MV-4-11 (cell line): ENCODE measurements at places on chromosomes 7 and 10.
A peak's percentile ranks its signal among the peaks of the same experiment; 100 is the strongest.

DNA sequence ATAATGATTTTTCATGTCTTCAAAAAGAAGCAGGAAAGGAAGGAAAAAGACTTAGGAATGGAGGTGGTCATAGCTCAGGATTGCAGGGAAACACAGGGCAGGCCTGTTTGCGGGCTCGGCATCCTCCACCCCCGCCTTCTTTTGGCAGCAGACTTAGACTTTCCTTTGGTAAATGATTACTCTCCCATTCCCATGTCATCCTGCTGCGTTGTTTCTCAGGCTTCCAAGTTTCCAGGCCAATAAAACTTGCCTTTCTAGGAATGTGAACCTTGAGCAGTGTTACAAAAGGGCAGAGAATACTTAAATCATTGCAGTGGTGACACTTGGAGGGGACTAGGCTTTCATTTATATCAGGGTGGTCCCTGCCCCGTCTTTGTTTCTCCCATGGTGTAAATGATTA is 34.0 kb upstream of the DGKB start:
- no peak for DNase-seq

GRCh38 chr7:43119371-43120075 is 7.1 kb downstream of the HECW1 start:
- DNase-seq = no peak

- peak; percentile 91 for DNase-seq
These were observed 16.8 kb downstream of the ADRB1 start for GRCh38 chr10:114060456-114060855.

GRCh38 chr7:128431221-128431620 is 21.4 kb upstream of the IMPDH1 start:
- no peak for DNase-seq

DNA sequence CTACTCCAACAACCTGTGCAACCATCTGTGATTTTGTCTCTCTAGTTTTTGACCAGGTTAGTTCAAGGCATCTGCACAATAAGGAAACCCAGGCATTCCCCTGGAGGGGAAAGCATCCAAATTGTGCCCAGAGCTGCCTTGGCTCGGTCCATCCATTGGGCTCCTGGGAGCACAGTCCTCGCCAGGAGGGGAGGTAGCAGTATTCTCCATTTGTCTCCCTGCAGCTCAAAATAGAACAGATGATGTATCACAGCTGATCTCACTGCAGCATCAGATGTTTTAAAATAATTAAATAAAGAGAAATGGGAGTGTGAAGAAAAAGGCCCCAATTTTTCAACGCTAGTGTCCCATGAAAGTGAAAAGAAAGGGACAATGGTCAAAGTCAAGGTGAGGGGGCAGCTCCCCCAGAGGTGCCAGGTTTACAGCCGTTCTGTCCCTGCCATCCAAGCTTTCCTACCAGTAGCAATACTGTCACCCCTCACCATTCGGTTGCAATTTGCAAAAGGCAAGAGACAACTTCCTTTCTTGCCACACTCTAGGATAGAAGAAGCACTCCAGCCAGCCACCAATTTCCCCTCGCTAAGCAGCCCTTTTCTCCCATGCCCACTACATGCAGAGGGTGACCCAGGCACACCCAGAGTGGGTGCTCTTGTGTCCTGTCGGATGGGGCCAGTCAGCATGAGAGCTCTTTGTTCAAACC is 43.7 kb downstream of the KCNMA1 start:
- peak; percentile 50 for DNase-seq

- no peak for DNase-seq
These were observed 540.2 kb downstream of the NXPH1 start for GRCh38 chr7:8973601-8974000.

GRCh38 chr7:49112222-49112621 is 187.9 kb downstream of the CDC14C start:
- no peak for DNase-seq

DNA sequence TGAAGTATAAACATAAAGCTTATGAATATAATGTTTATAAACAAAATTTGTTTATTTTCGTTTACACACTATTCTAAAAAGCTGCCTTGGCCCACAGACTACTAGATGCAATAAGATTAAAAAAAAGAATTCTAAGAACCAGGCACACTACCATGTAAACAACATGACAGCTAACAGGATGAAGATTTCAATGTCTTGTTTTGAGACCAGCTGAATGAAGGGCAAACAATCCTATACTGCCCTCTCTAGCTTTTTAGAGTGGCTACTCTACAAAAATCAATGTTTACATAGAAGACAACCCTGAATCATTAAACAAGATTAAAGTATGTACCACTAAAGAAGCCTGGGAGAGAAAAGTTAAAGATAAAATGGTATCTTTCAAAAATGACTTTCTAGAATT is 38.6 kb downstream of the SLC25A40 start:
- DNase-seq = no peak

DNA sequence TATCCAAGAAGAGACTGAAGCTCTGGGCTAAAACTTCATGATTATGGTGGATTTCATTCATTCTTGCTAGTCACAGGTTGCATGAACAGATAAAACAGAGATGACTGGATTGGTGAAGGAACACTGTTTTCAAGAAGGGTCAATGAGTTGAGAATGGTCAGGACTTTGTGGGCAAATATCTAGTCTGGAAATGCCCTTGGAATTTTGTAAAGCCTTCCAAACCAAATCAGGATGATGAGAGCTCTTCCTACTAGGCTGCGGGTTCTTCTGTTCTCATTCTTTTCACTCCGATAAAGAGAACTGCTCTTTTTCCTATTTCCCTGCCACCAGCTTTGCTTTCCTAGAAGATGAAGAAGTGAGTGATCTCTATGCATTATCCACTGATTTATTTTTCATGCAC is 171.4 kb downstream of the ARID5B start:
- DNase-seq = no peak

DNA sequence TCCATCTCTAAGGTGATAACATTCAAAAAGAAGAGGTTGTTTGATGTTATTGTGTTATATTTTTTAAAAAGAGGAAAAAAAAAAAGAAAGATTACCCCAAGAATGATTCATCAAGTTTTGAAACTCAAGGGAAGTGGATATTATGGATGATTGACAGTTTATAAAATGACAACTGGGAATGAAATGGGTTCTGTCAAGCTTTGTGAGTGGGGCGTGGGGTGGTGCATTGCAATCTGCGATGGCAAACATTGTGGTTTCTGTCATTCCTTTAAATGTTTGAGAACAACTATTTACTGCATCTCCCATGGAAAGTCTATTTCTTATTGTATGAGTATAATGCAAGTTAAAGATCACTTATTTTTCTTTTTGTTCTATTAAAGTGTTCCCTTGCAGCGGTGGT is 297.0 kb downstream of the CCDC3 start:
- DNase-seq = no peak

DNA sequence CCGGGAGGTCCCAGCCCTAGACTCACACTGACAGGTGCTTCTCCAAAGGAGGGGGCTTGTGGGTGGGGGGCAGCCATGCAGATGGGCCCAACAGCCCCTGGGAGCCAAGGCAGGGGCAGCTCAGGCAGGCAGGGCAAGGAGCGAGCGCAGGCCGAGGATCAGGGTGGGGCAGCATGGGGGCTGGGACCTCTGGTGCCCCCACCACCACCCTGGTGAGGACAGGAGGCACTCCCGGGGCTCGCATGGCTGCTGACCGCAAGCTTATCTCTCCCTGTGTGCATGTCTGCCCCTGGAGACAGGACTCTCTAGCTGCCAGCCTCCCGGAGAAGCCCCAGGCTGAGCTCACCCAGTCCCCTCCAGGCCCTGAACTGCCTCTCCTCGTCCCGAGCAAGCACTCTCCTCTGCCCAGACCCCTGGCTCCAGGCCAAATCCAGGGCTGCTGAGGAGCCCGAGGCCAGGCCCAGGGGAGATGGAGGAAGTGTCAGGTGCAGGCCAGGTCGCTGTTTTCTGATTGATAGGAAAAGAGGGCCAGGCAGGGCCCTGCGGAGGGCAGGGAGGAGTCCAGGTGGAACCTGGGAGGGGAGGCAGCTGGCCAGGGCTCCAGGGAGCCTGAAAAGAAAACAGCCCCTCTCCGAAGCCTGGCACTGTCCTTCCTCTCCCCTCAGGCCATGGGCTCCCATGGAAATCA is 39.0 kb downstream of the PDGFA start:
- no peak for DNase-seq

DNA sequence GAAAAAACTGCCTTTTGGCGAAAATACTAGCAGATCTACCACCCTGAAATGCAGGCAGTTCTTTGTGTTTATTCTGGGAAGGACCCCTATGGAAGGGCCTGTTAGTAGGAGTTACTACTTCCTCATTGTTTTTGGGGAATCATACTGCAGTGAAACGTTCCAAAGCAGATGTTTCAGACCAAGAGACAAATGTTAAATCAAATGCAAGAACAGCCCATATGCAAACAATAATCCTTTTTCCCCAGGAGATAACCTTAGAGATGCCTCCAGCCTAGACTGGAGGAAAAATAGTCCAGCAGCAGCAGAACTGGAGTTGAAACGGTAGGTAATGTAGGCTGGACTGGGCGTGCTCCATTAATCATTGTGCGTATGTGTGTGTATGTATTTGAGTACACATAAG is 65.9 kb upstream of the VWDE start:
- no peak for DNase-seq

GRCh38 chr7:127391591-127392181 is 822 bp downstream of the ZNF800 start:
- peak; percentile 33 for DNase-seq

GRCh38 chr7:146136357-146136875 is 19.8 kb downstream of the CNTNAP2 start:
- DNase-seq = peak; percentile 66

- DNase-seq = no peak
These were observed 140.9 kb downstream of the ABCA13 start for GRCh38 chr7:48312151-48312550.

GRCh38 chr7:15041226-15041625 is 138.7 kb upstream of the DGKB start:
- DNase-seq = no peak

DNA sequence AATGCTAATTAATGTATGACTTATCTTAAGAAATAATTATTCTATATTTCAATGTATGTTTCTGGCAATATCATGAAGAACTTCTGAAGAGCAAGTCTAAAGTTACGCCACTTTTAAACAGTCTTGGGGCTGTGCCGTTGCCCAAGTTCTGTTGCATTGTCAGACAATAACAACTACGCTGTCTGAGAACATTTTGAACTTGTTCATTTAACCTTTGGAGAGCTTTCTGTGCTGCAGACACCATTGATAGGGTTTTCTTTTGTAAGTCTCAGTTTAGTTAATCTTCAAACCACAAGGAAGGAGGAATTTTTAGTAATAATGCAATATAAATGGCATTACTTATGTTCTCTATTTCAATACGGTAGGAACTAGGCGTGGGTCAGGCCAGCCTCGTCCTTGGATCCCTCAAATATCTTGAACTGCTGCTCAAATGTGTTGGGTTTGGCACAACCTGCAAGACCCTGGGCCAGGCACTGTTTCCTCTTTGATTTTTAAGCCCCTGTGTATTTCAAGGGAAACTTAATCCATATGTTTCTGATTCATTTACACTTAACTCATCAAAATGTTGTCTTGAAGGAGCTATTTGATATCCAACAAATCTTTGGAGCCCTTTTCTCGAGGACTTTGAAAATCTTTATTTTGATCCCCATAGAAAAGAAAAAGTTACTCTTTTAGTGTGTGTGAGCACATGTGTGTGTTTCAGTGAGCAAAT is 215.5 kb downstream of the INHBA start:
- no peak for DNase-seq

- DNase-seq = peak; percentile 35
These were observed 28.1 kb downstream of the LRRC4 start for GRCh38 chr7:128003167-128003566.

DNA sequence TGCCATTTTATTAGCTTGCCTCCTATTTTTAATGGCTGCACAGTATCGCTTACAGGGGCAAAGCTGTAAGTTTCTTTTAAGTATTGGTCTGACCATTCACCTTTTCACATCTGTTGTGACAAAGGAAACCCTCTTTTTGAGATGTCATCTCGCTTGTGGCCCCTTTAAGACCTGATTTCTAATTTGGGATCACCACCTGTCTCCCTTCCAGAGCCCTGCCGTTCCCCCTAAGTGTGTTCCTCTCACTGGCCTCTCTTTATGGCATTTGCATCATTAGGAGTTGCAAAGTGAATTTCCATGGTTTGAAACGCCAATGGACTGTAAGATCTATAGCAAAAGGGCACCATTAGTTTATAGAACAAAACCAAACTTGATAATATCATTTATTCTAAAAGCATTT is 1.4 kb downstream of the EPDR1 start:
- DNase-seq = no peak

GRCh38 chr10:16520900-16521299 is 779 bp downstream of the C1QL3 start:
- no peak for DNase-seq

DNA sequence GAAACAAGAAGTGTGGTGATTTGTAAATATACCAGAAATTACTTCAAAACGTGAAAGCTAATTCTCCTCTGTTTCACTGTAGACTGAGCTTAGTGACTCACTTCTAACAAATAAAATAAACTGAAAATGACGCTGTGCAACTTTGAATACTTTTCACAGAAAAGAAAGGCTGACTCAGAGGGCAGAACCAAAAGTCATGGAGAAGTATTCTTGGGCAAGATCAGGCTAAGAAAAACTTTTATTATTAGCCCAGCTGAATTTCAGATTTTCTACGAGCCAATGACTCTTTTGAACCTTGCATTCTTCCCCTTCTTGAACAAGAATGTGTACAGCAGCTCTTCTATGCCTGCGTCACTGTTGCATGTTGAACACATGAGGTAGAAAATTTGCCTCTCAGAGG is 527.3 kb upstream of the GHITM start:
- no peak for DNase-seq

- DNase-seq = no peak
These were observed 63.4 kb upstream of the AQP1 start for GRCh38 chr7:30848121-30848855.

DNA sequence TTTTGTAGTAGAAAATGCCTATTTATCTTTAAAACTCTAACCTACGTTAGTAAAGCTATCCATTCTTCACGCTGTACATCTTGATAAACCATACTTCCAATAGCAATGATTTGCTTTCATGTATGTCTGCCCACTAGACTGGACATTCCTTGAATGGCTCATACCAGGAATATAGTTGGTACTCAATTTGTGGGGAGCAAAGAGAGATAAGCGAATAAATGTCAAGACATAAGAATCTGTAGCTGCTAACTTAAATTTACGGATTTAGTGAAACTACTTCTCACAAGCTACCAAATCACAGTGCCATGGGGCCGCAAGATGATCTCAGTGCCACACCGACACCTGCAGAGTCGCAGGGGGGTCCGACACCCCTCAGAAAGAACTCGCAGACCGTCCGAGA is 763 bp upstream of the RALA start:
- no peak for DNase-seq

- no peak for DNase-seq
These were observed 208.4 kb upstream of the KLF14 start for GRCh38 chr7:130942211-130942964.
